ENCODE measurements at places on chromosomes 2 and 18.

DNA sequence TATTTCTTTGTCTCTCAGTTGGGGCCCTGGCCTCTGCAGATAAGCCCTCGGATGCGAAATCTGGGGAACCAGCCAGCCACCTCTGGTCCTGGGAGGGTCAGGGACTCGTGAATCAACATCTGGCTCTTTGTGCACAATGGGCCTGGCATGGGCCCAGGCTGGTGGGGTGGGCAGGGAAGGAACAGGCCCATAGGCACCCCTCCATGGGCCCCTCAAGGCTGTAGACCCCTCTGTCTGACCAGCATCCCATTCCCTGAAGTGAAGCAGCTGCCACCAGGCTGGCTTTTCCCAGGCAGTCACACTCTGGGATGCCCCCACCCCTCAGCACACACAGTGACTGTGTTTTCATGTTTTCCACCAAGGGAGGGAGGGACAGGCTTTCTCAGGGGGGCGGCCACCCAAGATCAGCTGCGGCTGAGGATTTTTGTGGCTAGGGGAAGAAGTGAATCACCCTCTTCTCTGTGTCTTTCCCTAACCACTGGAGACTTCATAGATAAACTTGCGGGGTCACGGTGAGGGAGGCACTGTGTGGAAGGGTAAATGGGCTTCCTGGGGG, 166.0 kb downstream of the AGAP1 start:
- DNase-seq, result no peak

- DNase-seq, result no peak
These were observed 384.2 kb upstream of the SALL3 start for GRCh38 chr18:78595453-78595852.

- DNase-seq, result no peak
These were observed 715.4 kb upstream of the ZEB2 start for GRCh38 chr2:145235312-145235711.

DNA sequence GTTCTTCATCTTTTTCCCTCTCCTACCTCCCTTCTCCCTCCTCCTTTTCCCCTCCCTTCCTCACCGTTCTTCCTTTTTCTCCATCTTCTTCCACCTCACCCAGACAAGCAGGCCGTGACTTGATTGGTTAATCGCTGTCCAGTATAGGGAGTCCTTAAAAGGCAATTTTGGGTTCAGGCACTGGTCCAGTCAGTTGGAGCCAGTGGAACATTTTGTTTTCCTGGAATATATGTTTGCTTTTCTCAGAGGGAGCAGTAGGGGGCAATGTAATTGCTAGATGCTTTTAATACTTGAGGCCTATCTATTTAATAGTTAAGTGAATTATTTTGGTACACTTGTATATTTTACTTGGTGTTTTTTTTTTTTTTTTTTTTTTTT, 15.0 kb downstream of the ELAC1 start:
- no peak for DNase-seq

GRCh38 chr2:158116936-158117335, 15.3 kb downstream of the UPP2 start:
- DNase-seq, result no peak

GRCh38 chr2:15559379-15560139, 1.6 kb downstream of the NBAS start:
- no peak for DNase-seq

GRCh38 chr2:184416146-184416913, 182.0 kb upstream of the ZNF804A start:
- no peak for DNase-seq

DNA sequence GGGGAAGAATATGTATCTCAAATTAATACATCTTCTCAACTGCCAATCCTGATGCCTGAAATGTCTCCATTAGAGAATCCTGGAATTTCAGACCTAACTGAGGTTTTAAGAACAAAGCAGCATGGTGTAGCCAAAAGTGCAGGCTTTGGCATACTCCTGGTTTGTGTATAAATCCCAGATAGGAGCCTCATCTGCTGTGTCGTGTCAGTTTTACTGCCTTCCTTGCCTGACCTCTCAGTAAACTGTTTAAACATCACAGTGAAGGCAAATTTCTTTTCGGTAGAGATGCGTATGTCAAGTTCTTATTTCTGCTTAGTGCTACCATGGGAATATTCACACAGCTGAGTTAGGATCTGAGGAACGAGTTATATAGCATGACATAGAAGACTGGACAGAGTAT, 7.3 kb downstream of the SCG2 start:
- no peak for DNase-seq

GRCh38 chr18:27606741-27607140, 421.6 kb upstream of the CHST9 start:
- DNase-seq, result no peak

GRCh38 chr2:180790891-180791290, 189.5 kb upstream of the UBE2E3 start:
- DNase-seq, result no peak

- DNase-seq, result no peak
These were observed at the start of gene CCDC141 for GRCh38 chr2:179049546-179050311. Gene CCDC141 (minus strand): TSS chr2:179050137. CDS start chr2:179049941, 196 bp downstream.

DNA sequence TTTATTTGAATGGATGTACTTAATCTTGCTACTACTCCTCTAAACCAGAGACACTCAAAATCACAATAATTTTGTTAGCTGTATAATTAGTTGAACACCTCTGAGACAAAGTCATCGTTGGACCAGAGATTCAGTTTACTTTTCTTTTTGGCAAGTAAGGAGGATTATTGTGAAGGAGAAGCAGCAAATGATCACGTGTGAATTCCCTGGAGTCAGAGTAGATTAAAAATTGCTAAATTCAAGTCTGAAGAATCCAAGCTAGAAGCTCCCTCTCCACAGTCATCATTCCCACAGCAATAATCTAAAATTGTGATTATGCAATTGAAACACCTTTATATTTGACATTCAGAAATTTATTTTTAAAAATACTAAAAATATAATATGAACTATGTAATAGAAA, 484.4 kb downstream of the CMPK2 start:
- no peak for DNase-seq

DNA sequence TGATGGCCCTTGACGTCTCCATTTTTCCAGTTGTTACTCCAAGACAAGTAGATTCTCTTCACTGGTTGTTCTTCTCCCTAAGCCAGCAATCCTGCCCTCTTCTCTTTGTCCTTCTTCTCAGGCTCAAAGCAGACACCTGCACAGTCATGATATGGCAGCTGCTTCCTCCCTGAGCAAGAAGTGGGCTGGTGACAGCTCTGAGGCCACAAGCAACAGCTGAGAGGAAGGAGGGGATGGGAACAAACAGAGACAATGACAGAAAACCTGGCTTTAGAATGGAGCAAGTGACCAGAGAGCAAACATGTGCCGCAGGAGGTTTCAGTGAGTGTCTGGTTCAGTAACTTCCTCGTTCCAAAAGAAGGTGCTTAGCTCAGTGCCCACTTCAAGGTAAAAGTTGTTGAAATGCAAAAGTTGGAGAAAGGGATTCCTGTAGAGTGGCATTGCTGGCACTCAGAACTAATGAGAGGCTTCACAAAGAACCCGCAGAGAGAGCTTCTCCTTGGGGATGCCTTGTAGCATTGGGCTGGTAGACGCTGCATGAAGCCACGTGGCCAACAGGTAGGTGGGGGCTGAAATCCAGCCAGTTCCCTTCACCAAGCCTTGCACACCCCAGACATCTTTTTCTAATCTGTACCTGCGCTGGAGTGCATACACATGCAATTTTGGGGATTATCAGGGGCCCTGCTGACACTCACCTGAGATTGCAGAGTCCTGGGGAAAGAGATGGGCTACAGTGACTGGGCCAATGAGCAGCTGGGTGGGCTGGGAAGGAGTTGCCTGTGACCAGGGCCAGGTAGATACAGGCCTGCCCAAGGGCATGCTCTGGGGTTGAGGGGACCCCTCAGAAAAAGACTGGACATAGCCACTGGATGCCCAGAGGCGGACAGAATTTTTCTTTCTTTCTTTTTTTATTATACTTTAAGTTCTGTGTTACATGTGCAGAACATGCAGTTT, 153.3 kb upstream of the RAB12 start:
- no peak for DNase-seq

DNA sequence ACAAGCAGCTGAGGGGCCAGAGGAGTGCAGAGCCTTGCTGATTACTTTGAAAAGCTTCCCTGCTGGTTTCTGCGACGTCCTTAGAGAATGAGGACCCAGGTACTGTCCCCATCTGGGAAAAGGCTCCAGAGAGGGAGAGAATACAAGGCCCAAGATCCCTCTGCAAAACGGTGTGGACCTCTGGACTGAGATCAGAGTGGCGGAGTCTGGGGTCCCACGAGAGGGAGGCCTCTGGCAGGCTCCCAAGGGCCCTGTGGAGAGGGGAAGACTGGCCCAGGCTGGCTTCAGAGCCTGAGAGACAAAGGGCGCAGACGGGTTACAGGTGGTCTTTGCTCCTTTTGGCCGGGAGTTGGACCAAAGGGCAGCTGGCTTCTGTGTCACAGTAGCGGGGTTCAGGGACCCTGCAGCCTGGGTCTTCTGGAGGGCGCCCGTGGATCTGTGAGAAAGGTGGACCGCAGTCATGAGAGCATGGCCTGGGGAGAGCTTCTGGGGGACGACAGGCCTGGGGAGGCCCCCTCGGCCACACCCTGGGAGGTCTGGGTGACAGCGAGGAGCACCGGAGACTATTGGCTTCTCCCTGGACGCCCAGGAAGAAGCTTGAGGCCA, 805 bp downstream of the SNORC start:
- DNase-seq, result no peak

- no peak for DNase-seq
These were observed 18.4 kb upstream of the PIK3C3 start for GRCh38 chr18:41936471-41937134.

GRCh38 chr18:12376034-12376753, 833 bp downstream of the AFG3L2 start:
- no peak for DNase-seq

DNA sequence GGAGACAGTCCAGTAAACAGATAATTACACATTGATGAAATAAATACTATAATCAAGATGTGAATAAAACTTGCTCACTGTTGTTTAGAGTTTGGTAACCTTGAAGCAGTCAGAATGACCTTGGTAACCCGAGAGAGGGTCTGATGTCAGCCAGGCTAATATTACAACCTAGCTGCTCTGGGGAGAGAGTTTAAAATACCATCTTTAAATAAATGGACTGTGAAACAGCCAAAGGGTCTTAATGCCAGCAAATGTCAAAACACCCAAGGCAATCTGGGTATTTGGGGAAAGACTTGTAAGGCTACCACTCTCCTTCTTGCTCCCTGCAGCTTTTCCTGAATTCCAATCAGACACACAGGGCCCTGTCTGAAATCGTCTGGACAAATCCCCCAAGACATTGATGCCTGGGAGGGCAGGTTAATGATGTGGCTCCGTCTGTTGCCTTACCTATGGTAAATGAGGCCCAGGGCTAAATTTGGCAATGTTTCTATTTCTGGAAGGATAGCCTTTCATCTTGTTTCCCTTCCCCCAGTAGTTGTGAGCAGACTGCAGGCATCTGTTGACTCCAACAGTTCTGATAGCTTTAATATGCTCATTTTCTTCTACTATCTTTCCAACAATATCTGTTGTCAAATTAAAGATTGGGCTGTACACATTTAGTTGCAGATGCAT, 43.0 kb upstream of the ITGB6 start:
- no peak for DNase-seq

DNA sequence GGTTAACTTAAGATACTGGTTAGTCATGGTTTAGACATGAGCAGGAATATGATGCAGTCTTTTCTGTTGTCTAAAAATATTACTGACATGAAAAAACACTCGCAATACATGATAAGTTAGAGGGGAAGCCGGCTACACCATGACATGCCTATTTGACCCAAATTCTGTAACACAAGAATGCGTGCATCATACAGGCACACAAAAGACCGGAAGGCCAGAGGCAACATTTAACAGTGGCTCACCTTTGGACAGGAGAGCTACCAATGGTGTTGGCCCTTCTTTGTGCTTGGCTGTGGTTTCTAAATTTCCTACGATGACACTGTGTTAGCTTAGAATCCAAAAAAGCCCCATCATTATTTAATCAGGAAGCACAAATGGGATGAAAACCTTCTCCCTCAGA, 4.1 kb downstream of the PARD6G start:
- DNase-seq, result no peak

DNA sequence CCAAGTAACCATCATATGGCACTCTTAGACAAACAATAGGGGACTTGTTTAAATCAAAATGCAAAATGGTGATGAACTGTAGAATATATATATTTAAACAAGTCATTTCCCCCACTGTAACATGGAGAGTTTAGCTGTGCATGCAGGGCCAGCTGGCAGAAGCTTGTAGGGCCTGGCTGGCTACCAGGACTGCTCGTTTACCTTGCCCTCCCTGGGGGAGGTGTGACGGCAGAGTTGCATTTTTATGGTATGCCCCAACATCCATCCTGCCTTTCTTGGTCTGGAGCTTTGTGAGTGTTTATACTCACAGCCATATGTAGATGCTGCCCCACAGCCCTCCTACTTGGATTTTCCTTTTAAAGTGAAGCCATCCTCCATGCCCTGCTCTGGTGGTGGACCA, 101.7 kb upstream of the ZFP36L2 start:
- DNase-seq, result no peak

GRCh38 chr2:236793023-236794011, 223.7 kb downstream of the ACKR3 start:
- DNase-seq, result no peak

- DNase-seq, result no peak
These were observed 65.3 kb upstream of the CCDC68 start for GRCh38 chr18:55024564-55024963.

DNA sequence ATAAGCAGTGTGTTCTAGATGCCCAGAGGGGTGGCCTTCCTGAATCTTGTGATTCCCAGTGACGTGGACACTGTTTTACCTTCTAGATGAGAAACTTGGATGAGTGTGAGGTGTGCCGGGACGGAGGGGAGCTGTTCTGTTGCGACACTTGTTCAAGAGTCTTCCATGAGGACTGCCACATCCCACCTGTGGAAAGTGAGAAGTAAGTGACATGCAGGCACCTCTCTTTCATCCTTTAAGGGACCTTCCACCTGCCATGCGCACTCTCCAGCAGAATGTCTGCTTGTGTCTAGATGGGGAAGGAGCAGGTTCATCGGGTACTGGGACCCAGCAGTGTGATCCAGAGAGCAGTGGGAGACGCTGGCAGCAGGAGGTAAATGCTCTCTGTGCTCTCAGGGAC, 16.0 kb upstream of the SP100 start:
- DNase-seq, result no peak

GRCh38 chr2:239121600-239122012, 273.7 kb downstream of the TWIST2 start:
- DNase-seq, result no peak

DNA sequence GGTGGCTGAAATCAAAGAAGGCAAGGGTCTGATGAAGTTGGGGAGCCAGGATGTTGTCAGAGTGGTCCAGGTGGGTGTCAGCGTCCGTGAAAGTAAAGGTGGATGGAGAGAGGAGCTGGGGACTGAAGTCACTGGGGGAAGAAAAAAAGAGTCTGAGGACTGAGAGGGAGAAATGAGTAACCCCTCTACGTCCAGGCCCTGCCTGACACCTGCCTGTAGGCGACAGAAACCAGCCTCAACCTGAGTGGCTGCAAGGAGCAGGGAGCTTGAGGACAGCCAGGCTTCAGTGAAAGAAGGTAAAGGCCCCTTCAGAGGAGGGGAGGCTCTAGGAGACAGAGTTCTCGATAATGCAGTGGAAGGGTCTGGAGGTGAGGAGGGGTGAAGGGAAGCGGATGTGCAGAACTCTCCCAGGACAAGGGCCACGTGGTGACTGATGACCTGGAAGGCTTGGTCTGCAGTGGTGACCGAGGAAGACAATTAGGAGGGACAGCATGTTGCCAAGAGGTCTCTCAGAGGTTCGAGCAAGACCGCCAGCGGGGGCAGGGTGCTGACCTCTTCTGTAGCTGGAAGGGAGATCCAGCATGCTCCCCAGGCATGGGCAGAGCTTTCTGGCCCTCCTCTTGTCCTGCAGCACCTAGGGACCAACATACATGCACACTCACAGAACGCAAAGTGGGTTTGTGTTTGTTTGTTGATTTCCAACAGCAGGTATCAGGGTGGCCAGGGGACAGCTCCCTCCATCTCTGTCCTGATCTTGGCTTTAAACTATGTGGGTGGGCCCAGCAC, 86.6 kb upstream of the TMEM247 start:
- no peak for DNase-seq

Measured in SIG-M5 (cell line).